Stimulated activated CD8-positive, alpha-beta memory T cell treated with anti-CD3 and anti-CD28 coated beads, Interleukin-4, amount 100 ng/mL, for 4 hours (primary cell): ENCODE measurements at places on chromosomes 2 and 18.

DNA sequence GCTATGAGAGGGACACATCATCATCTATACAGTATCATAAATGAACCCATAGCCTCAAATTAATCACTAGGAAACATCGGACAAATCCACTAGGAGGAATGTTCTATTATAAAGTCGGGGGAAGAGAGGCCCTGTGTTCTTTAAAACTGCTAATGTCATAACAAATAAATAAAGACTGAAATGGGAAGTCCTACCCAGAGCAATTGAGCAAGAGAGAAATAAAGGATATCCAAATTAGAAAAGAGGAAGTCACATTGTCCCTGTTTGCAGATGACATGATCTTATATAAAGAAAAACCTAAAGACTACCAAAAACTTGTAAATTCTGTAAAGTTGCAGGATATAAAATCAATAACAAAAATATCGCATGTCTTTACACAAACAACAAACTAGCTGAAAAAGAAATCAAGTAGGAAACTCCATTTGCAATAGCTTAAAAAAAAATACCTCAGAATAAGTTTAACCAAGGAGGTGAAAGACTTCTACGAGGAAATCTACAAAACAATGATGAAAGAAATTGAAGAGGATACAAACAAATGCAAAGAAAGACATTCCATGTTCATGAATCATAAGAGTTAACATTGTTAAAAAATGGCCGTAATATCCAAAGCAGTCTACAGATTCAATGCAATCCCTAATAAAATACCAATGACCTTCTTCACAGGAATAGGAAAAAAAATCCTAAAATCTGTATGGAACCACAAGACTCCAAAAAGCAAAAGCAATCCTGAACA is 30.6 kb downstream of the RTN4 start:
- DNase-seq = no peak

DNA sequence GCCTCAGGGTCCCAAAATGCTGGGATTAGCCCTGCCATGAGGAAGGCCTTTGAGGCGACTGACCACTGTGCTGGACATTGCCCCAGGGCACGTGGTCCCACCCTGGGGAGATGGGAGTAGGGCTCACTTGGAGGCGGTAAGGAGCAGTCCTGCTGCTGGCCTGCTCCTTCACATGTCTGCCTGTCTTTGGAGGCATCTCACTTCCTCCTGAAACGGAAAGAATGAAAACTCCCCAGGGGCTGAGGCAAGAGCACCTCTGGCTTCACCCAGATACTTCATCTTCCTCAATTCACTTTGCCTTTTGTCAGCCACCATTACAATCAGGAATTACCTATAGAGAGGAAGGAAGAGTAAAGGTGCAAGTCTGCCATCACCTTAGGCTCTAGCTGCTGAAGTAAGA is 59.9 kb upstream of the GATA6 start:
- DNase-seq = no peak

DNA sequence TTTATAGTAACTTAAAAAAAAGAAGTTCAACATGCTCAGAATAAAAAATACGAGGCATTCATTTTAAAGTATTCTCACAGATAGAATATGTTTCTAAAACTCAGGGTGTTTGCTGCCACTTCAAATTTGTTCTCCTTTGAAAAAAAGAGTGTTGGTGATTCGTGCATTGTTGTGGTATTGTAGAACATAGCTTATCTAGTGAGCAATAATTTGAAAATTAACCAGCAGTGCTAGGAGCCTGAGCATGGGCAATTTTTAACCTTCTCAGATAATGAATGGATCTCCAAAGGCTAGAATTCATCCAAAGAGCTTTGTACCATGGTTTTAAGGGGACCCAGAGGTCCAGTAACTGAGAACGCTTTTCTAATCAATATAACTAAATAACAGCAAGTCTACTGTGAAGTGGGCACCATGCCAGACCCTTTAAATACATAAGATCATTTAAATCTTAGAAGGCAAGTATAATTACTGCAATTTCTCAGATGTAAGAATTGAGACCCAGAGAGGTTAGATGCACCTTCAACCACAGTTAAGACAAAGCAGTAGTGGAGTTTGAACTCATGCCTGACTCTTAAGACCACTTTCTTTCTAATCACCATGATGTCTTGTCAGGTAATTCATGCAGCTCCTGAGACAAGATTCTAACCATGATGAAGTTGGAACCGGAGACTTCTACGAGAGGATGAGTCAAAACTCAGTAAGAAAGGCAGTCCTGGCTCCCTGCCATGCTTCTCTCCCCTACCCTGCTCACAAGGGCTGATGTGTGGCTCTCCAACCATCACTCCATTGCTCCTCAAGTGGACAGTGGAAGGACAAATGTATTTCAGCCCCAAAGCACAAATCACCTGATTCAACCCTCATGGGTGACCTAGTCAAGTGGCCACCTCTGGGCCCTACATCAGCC is 3.4 kb downstream of the CYRIA start:
- no peak for DNase-seq

- DNase-seq = no peak
Measured at GRCh38 chr2:207330912-207331311, 165.2 kb upstream of the KLF7 start.

DNA sequence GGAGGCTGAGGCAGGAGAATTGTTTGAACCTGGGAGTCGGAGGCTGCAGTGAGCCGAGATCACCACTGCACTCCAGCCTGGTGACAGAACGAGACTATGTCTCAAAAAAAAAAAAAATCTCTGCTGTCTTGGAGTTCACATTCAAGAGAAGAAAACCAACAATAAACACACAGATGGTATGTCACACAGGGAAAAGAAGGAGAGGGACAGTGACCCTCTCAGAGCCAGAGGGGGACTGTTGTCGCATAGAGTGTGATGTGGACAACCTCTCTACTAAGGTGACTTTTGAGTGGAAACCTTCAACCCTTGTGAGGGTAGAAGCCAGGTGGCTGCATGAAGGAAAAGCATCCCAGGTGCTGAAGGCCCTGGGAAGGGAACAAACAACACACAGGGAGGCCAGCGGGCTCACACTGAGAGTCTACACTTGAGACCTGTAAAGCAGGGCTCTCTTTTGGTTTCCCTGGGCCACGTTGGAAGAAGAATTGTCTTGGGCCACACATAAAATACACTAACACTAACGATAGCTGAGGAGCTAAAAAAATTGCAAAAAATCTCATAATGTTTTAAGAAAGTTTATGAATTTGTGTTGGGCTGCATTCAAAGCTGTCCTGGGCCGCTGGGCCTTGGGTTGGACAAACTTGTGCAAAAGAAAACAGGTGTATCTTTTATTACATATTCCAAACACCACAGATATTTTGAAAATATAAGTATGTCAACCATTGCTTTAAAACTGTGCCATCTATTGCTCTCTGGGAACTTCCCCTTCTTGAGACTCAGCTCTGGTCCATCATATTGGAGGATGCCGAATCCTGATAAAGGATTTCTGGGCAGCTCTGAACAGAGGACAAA is 136.0 kb downstream of the DDX1 start:
- DNase-seq = no peak

GRCh38 chr18:48475635-48476549 is 62.9 kb upstream of the CTIF start:
- DNase-seq = no peak
